Fibroblast of upper back skin (primary cell): ENCODE measurements at places on chromosomes 11 and 22.

GRCh38 chr11:85863855-85864254, 8.7 kb downstream of the CCDC83 start:
- no peak for DNase-seq

DNA sequence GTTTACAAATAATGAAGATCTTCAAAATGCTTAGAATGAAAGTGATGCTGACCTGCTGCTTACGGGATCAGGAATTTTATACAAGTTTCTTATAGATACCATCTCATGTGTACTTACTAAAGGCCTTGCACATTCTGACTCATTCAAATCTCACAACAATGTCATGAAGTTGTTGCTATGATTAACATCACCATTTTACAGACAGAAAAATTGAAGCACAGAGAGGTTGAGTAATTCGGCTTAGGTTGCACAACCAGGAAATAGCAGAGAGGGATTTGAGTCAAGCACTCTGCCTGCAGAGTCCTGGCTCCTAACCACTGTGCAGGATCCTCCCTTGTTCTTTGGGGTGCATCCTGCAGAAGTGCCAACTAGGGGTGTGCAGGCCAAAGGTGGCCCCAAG, 471.9 kb downstream of the MIAT start:
- peak; percentile 78 for DNase-seq

DNA sequence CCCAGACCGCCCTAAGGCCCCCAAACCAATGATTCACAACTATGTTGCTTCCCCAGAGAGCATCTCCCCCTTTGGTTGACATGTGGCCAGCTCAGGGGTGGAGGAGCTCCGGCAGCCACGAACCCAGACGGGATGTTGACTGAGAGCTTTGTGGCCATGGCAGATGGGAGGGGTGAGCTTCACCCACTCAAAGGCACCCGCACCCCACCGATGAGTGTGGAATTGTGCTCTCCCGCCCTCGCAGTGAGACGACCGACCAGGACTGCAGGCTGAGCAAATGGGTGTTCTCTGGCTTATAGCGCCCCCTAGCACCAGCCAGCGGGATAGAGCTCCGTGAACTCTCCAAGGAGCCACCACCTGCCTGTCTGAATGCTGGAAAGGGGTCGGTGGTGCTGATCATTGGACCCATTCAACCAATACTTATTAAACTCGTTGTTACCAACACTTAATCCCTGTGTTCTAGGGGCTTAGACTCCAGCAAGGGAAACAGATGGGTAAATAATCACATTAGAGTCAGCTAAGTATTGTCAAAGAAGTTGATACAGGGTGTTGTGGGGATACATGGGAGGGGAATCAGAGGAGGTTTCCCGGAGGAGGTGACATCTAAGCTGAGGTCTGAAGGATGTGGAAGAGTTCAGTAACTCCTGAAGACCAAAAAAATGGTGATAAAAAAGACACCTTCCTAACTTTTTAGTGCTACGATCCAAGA, 4.5 kb upstream of the TIMP3 start:
- peak; percentile 84 for DNase-seq

DNA sequence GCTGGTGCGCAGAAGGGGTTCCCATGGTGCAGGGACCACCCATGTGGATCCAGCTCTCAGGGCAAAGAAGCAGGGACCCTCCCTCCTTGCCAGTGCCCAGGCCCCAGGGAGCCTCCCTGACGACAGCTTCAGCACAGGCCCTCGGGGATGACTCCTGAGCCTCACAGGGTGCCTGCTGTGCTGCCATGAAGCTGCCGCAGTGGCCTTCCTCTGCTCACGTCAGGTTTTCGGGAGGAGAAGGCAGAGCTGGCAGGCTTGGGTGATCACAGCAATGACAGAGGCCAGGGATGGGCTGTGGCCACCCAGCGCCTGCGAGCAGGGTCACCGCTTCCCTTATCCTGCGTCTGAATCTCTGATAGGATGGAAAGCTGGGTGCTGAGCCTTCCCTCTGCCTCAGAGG, 276.2 kb downstream of the BRD1 start:
- no peak for DNase-seq

DNA sequence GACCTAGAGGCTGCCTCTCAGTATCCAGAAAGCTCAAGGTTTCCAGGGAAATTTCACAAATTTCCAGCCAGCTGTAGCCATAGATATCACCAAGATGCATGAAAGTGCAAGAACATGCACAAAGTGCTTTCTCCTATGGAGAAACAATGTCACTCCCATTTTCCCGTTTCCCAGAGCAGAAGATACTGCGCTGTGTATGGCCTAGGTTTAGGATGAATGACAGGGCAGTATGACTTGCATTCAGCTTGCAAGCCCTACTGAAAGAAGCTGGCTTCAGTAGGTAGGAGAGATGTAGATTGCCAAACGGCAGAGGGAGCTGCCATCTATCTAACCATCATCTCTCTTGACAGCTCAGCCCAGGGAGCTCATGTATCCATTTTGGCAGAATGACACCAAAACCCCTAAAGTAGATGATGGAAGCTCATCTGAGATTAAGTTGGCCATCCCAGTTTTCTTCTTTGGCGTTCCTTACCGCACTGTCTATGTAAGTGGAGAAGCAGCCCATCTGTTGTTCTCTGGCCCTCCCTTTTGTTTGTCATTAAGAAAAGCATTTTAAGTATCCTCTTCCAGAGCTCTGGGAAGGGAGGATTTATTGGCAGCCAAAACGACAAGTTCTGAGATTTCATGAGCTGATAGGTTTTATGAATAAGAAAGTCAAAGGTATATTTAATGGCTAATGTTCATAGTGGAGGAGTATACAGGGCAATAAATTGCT, 4.6 kb downstream of the TECTA start:
- DNase-seq = no peak

DNA sequence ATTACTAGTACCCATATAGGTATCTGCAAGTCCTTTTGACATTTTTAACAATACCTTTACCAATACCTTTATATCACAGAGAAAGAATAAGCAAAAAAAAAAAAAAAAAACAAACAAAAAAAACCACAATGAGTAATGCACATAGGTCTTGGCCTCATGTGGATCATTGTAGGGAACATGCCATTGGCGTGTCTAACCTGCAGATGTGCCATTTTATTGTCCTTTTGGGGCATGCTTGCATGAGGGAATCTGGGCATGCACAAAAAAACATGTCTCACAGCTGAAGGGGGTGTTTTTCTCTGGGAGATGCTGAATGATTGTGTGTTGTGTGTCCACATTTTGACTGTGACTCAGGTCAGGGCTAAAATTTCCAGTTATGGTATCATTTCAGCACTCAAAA, 361.6 kb downstream of the GUCY1A2 start:
- no peak for DNase-seq

- peak; percentile 3 for DNase-seq
Measured at GRCh38 chr22:43658823-43659222, 153.3 kb downstream of the EFCAB6 start.

GRCh38 chr11:17601256-17601671, 54.2 kb downstream of the OTOG start:
- DNase-seq = no peak

GRCh38 chr11:71298761-71299181, 46.4 kb upstream of the SHANK2 start:
- no peak for DNase-seq

DNA sequence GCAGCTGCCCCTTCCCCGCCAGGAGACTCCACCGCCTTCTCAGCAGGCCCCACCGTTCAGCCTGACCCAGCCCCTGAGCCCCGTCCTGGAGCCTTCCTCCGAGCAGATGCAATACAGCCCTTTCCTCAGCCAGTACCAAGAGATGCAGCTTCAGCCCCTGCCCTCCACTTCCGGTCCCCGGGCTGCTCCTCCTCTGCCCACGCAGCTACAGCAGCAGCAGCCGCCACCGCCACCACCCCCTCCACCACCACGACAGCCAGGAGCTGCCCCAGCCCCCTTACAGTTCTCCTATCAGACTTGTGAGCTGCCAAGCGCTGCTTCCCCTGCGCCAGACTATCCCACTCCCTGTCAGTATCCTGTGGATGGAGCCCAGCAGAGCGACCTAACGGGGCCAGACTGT, 42.6 kb downstream of the PPP2R1B start:
- DNase-seq = no peak
